Suprapubic skin (tissue), 4 donors: ENCODE measurements at places on chromosomes 12 and 14.

GRCh38 chr12:130879212-130879686 lies 7.4 kb downstream of the RAN start:
- DNase-seq: no peak

- DNase-seq: no peak
Observed at GRCh38 chr14:22594156-22594716, 3.9 kb upstream of the ABHD4 start.

GRCh38 chr12:107304588-107305532 lies 211.5 kb upstream of the CRY1 start:
- DNase-seq: no peak

GRCh38 chr12:104526751-104527150 lies 70.0 kb downstream of the CHST11 start:
- DNase-seq: no peak

- DNase-seq: no peak
Observed at GRCh38 chr12:98351784-98352183, 163.6 kb upstream of the TMPO start.

DNA sequence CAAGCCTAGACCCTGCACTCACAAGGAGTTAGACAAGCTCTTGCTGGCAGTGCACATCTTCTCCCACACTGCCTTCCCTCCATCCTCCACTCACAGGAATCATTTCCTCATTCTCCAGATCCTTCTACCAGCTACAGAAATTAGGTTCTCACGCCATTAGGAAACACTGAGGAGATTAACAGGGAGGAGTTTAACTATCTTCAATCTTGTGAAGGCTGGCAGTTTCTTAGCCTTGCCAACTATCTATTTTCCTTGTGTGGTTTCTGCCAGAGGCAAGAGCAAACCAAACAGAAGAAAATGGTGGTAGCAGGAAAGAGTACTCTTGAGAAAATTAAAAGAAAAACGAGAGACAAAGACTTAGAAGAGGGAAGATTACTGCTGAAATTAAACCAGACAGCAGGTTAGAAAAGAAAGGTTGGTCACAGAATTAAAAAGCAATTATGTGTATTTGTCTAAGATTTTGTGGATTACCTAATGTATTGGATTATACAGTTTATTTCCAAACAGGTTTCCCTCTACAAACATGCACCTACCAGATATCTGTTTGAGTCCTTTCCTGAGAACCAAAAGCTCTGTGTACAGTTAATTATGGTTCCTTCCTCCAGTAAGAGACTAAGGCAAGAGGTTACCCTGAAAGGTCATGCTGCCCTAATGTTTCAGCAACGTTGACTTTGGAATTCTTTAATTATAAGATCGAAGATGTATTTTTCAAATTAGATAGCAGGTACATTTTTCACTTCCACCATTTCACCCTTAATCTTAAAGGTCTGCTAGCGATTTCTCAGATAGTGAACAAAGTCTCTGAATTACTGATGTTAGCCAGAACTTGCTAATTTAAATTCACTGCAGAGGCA lies 5.0 kb downstream of the RERG start:
- no peak for DNase-seq

GRCh38 chr12:29208060-29208459 lies 59.0 kb downstream of the FAR2 start:
- no peak for DNase-seq

GRCh38 chr14:57232006-57232405 lies 36.7 kb downstream of the EXOC5 start:
- no peak for DNase-seq

GRCh38 chr14:74324931-74325361 lies 22.2 kb upstream of the ABCD4 start:
- DNase-seq: no peak

DNA sequence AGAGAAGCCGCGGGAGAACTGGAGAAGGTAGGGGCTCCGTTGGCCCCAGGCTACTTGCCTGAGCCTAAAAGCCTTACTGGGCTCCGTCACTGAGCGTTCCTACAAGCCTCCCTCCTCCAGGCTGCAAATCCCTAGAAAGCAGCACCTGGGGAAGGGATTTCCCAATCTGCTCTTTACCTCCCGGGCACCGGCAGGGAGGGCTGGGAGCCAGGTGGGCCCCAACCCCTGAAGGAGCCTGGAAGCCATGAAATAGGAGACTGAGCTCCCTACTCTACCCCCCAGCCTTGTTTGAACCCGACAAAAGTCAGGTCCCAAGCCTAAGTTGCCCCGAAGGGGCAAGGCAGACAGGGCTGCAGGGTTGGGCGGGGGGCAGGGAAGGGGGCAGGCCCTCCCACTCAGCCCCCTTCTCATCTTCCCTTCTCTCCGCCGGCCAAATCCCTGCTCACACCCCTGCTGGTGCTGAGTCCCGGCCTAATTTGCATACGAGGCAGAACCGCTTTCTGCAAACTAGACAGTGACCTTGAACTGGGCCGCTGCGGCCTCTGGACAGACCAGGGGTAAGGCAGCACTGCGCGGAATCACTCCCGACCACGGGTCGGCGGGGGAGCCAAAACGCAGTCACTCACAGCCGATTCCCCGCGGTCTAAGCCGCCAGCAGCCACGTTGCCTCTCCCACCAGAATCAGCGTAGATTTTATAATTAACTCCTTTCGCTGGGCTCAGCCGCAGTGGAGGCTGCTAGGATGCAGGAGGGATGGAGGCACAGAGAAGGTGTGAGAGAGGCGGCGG lies 3.7 kb upstream of the HOXC12 start:
- no peak for DNase-seq

DNA sequence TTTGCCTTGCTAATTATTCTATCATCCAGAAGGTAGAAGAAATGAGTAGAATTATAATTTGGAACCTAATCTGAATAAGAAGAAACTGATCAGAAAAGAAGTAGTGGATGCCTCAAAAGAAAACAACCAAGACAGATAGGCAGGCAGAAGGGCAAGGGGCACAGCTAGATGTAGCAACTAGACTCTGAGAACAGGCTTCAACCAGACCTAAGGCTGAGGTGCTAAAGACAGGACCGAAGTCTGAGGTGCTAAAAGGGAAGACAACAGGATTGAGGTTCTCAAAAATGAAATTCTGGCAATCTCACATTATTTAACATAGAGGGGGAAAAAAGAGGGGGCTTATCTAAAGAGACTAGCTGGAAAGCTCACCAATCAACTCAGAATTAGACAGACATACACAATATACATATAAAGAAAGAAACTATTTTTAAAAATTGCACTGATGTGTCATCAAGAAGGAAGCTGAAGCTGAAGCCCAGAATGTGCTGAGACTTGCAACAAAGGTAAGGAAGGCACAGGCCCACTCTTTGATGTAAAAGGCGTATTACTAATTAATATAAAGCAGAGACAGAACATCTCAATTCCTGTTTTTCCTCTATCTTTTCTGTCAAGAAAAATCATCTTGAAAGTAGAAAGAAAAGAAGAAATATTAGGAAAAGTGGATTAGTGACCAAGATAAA lies 43.8 kb upstream of the CSRNP2 start:
- DNase-seq: no peak

GRCh38 chr12:122849352-122850047 lies 14.2 kb downstream of the HIP1R start:
- DNase-seq: no peak

- DNase-seq: no peak
Observed at GRCh38 chr14:56247495-56248200, 129.4 kb downstream of the PELI2 start.

DNA sequence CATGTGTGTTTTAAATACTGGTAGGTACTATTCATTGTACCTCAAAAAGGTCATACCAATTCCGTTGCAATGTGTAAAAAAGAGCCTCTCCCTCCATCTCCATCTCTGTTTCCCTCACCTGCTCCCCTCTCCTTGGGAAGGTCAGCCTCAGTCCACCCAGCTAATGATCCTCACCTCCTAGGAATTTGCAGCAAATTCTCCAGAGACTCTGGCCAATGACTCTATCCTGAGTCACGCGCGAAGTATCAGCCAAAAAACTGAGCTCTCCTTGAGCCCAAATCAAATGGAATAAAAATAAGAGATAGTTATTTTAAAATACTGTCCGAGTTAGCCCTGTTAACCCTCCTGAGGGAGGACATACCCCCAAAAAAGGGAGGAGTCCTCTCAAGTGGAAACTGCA lies 148.4 kb downstream of the DPF3 start:
- DNase-seq: no peak

GRCh38 chr14:34592623-34593022 lies 37.3 kb downstream of the SNX6 start:
- DNase-seq: peak; percentile 5

GRCh38 chr12:17778242-17778641 lies 311.8 kb downstream of the RERGL start:
- DNase-seq: no peak

DNA sequence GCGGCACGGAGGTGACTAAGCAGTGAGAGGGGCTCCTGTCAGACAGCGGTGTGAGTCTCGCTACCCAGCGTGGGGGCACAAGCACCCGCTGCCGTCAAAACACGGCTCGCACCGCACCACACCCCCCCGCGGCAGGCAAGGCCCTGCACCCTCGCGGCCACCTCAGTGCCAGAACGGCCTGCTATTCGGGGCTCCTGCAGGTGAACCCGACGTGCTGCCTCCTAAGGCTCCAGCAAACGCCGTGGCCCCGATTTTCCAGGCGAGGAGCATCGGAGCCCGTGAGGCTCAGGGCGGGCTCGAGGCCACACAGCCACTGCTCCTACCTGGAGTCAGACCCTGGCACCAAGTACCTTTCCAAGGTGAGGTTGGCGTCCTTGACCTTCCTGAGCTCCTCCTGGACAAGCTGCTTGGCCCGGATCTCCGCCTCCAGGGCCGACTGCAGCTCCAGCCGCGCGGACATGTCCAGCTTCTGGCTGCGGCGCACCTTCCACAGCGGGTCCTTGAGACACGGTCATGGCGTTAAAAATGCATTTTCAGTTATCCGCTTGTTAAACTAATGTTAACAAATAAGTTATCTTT lies 41.8 kb downstream of the AMN start:
- no peak for DNase-seq

- no peak for DNase-seq
Observed at GRCh38 chr12:126262829-126263228, 1197.6 kb downstream of the AACS start.

- DNase-seq: no peak
Observed at GRCh38 chr14:98994561-98994960, 277.4 kb downstream of the BCL11B start.

- no peak for DNase-seq
Observed at GRCh38 chr14:43692706-43693105, 814.4 kb downstream of the FSCB start.

DNA sequence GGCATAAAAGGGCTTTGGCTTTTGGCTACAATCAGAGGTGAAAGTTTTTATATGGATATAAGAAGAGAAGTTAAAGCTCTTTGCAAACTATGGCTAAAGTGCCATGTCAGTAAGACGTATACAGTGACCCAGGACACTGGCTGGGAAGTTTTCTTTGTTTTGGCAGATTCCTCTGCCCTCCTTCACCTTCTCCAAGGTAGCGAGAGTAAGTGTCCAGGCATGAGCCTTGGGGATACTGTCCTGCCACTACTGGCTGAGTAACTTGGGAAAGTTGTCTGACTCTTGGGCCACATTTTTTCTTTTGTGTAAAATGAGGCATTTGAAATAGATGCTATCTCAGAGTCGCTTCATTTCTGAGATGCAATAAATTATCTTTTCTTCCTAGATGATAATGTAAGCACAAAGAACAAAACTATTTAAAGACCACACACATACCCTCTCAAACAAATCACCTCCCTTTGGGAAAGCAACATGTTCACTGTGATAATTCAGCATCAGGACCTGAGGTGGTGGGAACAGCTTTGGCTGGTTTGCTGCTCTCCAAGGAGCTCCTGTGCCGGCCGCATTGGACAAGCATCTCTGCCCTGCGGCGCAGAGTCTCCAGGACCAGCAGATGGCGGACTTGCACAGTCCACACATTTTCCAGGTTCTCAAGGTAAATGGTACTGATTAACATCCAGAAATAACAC lies 106.3 kb downstream of the PTCSC3 start:
- DNase-seq: no peak

DNA sequence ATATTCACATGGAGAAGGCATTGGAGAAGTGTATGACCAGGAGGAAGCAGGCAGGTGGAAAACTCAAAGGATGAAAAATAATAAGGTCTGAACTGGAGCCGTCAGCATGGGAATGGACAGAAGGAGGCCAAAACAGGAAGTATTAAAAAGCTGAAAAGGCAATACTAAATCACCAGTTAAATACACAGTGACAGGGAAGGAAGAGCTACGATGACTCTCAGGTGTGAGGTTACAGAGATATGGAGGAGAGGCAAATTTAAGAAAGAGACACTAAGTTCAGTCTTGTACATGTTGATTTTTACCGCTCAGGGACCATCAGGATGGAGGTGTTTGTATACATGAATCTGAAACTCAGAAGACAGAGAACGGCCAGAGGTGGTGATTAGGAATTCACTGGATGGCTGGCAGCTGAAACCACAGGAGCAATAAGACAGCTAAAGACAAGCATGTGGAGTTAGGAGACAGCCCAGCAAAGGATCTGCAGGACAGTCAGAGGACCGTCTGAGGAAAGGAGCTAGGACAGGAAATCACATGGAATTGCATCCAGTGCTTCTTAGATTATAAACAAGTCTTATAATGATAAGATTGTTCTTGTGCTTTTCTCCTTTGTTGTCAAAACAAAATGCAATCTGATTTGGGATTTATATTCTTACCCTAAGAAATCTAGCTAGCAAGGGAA lies 33.9 kb upstream of the CDKN3 start:
- no peak for DNase-seq
